ENCODE measurements at places on chromosomes 6 and 20.
A peak's percentile ranks its signal among the peaks of the same experiment; 100 is the strongest.

DNA sequence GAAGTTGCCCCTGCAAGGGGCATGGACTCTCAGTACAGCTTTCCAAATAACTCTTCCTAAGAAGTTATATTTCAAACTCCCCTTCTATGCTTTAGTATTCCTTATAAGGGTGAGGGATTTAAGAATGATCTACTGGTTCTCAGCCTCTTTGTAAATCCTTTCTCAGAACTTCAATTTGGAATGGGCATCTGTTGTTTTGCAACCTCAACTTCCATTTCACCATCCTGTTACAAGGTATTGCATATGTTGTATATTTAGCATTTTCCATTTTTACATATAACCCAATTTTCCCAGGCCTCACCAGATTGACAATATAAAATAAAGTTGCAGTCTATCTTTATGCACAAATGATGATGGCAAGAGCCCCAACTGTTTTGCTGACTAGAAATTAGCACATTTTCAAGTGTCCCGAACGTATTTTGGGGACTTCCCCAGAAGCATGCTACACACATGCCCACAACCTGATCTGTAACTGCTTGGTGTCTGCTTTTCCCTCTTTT lies 154.9 kb upstream of the CARMIL1 start:
- DNase-seq, result no peak

DNA sequence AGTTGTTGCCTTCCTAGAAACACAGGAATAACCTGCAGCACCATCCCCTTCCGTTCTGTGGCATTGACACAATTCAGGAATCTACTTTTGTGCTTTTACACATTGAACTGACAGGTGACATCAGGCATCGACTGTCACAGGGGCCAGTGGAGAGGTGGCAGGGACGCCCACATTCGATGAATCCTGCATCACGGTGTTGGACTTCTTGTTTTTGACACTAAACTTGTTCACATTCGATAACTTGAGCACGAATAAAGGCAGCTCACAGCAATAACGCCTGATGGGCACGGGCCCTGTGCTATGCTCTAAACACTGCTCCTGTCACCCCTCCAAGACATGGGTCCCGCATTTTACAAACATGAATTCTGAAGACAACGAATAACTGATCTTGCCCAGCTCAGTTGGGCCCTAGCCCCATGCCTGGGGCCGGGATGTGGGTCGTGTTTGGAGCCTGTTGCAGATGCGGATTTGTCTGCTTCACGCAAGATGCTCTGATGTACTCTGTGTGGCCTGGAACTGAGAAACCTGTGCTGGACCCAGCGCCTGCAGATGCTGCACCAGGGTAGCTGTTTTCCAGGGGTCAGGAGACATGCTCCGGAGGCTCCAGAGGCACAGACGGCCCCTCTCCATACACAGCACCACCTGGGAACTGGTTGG lies 75.7 kb downstream of the TTLL2 start:
- DNase-seq, result no peak

DNA sequence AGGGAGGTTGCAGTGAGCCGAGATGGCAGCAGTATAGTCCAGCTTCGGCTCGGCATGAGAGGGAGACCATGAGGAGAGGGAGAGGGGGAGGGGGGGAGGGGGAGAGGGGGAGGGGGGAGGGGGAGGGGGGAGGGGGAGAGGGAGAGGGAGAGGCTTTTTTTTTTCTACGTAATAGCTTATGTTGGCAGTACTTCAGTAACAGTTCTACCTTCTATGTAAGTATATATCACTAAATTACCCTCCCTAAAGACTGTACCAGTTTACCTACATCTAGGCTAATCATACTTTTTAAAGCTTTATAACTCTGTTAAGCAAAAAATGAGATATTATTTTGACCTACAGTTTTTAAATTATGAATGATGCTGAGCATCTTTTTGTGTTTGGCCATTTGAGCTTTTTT lies 13.6 kb downstream of the TM9SF4 start:
- no peak for DNase-seq

GRCh38 chr6:72553531-72554511 lies 68.0 kb upstream of the KCNQ5 start:
- no peak for DNase-seq

DNA sequence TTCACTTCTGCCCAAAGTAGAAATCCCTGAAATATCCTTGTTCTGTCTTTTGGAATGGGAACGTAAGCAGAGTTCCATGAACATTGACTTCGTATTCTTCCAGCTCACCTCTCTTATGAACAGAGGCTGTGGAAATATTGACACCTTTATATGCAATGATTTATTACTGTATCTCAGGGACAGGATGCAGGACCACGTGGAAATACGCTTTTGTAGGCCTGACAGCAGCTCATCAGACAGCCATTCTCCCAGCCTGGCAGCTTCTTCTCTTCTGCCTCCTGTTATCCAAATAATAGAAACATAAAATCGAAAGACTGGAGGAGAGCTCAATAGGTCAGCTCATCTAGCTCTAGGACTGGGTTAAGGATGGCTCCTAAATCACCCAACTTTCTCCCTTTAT lies 106.2 kb upstream of the DTNBP1 start:
- DNase-seq, result no peak

GRCh38 chr6:122405417-122405816 lies 6.0 kb downstream of the HSF2 start:
- no peak for DNase-seq

GRCh38 chr6:55925292-55925691 lies 49.9 kb upstream of the BMP5 start:
- no peak for DNase-seq

DNA sequence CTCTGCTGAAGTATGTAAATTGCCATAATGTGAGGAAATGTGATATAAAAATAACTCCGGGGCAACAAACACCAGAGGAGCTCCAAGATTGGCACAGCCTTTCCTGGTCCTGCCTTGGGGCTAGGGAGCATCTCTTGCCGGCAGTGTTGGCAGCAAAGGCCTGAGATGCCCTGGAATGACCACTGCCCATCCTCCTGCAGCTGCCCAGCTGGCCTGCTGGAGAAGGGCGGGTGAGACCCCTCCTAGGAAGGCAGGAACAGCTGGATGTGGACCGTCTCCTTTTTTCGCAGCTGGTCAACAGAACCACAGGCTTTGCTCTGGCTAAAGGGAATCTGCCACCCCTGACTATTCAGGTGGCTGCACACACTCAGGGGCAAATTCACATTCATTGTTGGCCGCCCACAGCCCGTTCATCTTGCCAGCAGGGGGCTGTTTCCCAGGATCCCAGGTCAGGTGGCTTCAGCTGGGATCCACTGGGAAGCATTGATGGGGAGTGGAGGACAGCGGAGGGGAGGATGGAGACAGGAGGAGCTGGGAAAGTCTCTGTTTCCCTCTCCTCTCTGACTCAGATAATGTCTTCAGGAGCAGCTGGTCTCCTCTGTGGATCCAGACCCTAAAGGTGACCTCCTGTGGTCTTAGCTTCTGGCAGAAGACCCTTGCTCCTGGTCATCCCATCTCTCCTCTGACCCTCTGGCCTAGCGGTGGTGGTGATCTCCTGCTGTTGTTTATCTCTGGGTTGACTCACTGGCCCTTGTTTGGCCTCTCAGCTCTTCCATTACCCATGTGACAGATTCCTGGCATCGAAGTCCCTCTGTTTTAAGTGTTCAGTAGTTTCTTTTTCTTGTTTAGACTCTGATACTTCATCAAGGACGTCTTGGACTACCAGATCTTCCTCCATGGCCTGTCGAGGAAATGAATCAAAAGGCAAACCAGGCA lies 336.7 kb downstream of the DHX35 start:
- no peak for DNase-seq

GRCh38 chr6:66556936-66557335 lies 849.9 kb upstream of the EYS start:
- no peak for DNase-seq

- DNase-seq, result no peak
These were observed 135.7 kb upstream of the SHLD1 start for GRCh38 chr20:5614506-5614905.

DNA sequence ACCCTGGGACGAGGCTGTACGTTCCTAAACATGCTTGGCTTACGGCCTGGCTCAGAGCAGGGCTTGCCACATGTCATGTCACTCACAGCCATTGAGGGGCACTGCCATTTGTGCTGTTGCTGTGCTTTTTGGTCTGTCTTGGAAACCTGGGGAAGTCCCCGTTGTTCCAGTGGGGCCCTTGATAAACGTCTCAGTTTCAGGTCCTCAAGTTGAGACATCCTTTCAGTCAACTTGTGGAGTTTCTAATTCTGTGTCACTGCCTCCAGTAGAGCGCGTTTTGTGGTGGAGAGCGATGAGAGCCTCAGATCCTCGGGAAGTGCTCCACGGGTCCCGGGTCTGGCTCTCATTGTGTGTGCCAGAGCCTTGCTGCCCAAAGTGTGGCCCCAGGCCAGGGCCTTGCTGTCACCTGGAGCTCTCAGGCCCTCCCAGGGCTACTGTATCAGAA lies 43.0 kb upstream of the CCR6 start:
- no peak for DNase-seq

- no peak for DNase-seq
These were observed 143.4 kb downstream of the AIG1 start for GRCh38 chr6:143204045-143204444.

- peak; percentile 65 for DNase-seq
These were observed 5.3 kb upstream of the COL12A1 start for GRCh38 chr6:75210885-75211739.

GRCh38 chr6:144778773-144779492 lies 493.8 kb downstream of the UTRN start:
- DNase-seq, result no peak

DNA sequence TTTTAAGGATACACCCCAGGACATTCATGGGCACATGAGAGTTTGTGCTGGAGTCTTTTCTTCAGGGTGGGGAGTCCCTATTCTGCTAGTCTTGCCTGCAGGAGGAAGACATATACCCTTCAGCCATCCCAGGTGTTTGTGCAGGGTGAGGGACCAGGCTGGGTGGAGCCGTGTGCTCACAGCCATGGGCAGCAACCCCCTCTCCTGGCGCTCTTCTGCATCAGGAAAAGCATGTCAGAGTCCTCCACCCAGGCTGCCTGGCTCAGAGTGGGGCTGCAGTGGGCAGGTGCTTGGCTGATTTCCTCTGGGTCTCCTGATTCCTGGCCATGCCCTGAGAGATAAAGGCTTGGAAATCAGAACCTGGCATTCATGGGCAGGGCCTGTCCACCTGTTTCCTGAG lies 22.7 kb upstream of the MLN start:
- DNase-seq, result no peak

DNA sequence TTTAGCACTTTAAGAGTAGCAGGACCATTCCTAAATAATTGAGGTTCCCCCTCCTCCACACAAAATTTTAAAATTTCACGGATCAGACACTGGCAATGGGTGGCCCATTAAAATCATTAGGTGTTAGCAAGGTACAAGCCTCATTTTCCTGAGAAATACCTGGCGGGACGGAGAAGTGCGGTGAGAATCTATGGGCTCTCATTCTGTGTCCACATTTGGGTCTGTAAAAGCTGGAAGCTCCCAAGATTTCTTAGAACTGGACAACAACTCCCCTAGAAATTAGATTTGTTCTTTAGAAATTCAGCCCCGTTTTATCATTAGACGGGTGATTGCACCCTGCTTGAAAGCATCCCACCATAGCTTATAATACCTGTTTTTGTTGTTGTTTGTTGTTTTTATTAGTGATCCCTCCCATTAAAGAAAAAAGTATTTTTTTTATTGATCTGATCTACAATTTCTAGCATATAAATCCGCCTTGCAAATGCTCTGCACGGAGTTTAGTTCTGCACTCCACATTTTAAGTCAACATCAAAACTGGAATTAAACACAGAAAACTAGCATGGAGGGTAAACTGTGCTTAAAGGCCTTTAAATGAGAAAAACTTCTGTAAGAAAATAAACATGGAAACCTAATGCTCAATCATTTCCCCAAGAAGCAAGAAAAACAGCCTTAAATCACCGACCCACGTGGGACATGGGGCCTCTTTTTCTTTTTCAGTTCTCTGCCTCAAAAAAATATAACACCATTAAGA lies 5.7 kb downstream of the SIM1 start:
- no peak for DNase-seq

DNA sequence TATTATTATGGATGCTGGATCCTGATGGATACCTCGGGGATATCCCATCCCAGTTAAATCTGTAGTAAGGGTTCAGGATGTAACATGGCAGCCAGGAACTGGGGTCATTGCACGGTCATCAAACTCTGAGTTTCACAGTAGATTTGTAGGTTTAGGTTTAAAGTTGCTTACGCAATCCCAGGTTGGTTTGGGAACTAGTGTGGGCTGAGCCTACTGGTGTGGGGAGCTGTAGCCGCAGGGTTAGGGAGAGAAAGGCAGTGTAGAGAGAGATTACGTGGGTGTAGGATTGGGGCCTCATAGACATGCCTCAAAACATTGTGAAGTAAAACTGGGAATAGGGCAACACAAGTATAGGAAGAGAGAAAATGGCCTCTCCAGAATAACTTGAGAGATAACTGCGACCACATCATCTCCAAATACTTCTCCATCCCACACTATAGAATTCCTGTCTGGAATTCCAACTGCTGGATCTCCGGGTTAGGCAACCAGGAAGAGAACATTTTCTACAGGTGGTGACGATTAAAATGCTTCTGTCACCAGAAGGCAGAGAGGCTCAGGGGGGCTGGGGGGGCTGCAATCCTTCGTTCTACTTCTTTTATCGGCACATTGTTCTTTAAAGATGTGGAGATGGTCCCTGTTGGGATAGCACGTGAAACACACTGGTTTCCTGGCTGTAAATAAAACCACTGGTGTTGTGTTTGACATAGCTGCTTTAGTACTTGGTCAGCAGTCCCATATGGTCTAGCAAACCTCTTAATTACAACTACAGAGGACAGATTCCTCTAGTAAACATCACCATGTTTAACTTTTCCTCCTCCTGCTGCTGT lies 44.9 kb upstream of the TMEM170B start:
- no peak for DNase-seq

DNA sequence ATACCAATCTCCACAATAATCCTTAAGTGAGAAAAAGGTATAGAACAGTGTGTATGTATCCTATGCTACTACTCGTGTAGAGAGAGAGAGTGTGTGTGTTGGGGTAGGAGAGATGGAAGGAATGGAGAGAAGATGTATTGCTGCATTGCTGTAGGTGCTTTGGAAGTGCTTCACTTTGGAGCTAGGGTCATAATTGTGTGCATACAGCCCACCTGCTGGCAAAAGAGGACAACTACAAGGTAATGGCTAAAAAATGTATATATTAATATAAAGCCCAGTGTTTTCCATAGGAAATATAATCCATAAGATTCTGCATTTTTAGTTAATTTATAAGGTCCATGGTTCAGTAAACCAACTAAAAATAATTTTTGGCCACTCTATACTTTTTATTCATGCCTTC lies 36.1 kb downstream of the SERAC1 start:
- peak; percentile 42 for DNase-seq

DNA sequence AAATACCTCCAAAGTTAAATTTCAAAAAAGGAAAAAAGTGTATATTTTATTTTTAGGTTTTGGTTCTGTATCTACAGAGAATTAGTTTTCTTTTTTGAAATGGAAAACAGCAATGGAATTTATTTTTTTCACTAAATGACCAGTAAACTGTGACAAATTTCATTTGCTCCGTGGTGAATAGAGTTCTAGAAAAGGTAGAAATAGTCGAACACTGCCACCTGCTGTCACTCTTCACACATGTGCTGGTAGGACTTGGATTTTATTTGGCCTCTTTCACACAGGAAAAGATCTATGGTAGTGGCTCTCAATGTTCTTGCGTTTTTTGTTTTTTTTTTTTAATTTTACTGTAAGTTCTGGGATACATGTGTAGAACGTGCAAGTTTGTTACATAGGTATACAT lies 312.5 kb downstream of the EYA4 start:
- peak; percentile 72 for DNase-seq

GRCh38 chr6:154569156-154569862 lies 58.8 kb upstream of the CNKSR3 start:
- DNase-seq, result peak; percentile 44

Data from BE2C (cell line).